ENCODE measurements at places on chromosomes 13 and 19. TPM values are rescaled to one million over a fixed set of nuclear protein-coding genes. Genes with fewer than 3 reads are reported as not detected.

Gene GAPDHS
- not detected for total RNA-seq

- DNase-seq, result no peak
Measured at GRCh38 chr19:1511318-1512317, 1.2 kb downstream of the ADAMTSL5 start.

DNA sequence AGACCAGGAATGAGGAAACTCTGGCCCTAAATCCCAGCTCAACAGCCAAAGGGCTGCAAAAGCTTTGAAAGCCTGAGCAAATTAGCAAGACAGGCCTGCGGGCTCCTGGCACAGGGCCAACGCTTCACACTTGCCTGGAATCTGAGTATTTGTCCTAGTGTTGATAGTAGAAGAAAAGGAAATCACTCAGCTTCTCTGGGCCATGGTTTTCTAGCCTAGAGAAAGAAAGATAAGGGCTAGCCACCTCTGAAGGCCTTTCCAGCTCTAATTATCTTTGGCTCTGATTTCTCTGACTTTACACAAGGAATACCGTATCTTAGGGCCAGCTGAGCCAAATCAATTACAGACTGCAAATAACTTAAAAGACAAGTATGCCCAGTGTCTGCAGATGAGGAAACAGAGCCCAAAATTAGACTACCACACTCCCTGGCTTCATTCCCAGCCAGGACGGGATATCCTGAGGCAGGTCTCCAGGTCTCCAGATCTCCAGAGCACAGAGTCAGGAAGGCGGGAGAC, 69.6 kb downstream of the STK24 start:
- peak; percentile 66 for DNase-seq

DNA sequence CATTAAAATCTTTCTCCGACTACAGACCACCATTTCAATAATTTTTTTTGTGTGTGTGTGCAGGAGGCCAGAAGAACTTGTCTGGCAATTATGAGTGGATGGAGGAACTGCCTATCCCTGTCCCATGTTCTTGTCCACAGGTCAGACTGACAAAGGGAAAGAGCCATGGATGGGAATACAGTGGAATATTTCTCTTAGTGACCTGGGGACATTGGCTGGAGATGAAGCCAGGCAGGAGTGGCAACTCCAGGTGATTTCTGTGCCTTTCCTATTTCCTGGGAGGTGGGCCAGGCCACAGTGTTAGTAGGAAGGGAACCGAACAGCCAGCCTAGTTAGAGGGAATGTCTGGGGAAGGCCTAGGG, 3.7 kb downstream of the PSG9 start:
- DNase-seq, result no peak

- DNase-seq, result no peak
Measured at GRCh38 chr13:77349365-77349764, 22.5 kb upstream of the MYCBP2 start.

DNA sequence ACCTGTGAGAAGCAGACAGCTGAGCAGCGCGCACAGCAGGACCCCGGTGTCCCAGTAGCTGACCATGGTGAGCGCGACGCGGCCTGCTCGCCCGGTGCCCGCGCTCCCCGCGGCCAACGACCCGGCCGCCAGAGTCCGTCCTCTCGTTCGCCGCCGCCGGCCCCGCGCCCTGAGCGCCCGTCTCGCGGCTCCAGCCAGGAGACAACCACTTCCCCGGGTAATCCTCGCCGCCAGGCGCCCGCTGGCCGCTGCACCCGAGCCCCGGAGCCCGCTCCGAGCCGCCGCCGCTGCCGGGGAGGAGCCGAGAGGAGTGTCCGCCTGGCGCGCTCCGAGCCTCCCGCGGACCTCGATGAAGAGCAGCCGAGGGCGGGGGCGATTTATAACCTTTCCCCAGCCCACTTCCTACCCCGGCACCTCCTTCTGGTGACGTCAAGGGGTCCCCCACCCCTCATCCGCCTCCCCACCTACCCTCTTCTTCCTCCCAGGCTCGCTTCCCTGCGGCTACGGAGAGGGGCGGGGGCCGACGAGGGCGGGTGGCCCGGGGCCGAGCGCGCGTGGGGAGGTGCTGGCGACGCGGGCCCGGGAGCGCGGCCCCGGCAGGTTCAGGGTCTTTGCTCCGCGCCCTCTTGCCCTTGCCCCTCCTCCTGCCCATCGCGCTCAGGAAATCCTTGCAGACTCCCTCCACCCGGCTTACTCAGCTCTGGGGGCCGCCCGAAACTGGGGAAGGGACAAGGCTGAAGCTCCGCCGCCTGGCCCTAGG, at the start of gene FLT1:
Gene FLT1, minus strand, starts transcription at position 351 of the 760 bp plus-strand sequence. Its CDS starts 285 bp downstream, at position 66.
- peak; percentile 40 for DNase-seq

DNA sequence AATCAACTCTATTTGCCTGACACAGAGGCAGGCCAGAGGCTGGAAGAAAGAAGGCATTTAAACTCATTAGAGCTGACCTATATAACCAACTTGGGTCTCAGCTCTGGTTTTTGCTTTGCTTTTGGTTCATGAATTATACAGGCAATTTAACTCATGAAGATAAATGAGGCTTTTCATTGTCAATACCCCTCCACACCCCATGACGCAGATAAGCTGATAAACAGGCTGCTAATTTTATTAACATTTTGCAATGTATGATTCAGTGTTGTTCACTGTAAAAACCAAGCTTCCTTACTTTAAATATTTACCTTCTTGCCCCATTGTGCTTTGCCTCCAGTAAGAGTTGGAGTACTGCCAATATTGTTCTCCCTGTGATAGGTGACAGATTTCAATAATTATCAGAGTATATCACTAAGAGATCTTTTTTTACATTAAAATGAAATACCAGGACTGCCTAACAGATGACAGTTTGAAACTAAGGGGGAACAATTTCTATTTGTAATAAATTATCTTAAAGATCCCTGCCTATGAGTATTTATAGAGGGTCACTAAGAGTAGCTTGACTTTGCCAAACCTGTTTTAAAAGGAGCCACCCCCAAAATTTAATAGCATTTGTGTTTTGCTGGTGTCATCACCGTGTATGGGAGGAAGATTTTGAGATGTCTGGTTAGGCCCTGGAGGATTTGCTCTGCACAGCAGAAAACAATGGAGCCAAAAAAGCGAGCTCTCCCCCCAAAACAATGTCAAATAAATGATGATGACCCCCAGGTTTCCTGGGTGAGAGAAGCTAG, 472.7 kb upstream of the NBEA start:
- no peak for DNase-seq

DNA sequence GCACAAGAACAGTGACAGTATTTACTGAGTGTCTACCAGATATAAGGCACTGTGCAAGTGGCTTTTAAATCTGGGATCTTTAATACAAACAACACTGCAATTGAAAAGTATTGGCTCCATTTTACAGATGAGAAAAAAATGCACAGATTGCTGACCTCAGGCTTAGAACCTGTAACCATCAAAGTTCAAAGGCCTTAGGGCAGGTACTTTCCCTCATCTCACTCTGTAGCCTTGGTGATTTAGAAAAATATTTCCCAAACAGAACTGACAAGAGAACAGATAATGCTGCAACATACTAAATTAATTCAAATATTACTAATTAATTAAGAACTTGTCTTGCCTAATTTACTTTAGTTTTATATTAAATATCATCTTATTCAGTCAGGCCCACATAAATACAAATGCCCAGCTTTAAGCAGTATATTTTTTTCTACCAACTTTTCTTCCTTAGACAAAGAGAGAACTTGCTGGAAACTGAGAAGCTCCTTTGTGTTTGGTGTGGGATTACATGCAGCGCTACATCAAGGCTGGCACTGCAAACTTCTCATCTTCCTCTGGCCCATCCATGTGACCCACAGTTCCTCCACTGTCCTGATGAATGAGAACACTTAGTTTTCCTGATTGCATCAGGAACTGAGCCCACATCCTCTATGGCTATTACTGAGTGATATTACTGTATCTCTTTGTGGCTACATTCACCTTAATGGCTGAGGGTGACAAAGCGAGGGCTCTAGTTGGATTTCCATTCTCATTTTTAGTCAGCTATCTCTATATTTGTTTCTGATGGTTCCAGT, 302.1 kb downstream of the ENOX1 start:
- no peak for DNase-seq

DNA sequence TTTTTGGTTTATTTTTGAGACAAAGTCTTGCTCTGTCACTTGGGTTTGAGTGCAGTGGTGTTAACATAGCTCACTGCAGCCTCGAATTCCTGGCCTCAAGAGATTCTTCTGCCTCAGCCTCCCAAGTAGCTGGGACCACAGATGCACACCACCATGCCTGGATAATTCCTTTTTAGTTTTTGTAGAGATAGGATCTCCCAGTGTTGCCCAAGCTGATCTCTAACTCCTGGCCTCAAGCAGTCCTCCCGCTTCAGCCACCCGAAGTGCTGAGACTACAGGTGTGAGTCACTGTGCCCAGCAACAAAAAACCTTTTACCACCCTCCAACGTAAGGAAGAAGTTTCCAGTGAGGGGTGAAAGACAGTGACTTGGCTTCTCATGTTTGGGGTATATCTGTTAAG, 81.1 kb upstream of the TSHZ3 start:
- no peak for DNase-seq

DNA sequence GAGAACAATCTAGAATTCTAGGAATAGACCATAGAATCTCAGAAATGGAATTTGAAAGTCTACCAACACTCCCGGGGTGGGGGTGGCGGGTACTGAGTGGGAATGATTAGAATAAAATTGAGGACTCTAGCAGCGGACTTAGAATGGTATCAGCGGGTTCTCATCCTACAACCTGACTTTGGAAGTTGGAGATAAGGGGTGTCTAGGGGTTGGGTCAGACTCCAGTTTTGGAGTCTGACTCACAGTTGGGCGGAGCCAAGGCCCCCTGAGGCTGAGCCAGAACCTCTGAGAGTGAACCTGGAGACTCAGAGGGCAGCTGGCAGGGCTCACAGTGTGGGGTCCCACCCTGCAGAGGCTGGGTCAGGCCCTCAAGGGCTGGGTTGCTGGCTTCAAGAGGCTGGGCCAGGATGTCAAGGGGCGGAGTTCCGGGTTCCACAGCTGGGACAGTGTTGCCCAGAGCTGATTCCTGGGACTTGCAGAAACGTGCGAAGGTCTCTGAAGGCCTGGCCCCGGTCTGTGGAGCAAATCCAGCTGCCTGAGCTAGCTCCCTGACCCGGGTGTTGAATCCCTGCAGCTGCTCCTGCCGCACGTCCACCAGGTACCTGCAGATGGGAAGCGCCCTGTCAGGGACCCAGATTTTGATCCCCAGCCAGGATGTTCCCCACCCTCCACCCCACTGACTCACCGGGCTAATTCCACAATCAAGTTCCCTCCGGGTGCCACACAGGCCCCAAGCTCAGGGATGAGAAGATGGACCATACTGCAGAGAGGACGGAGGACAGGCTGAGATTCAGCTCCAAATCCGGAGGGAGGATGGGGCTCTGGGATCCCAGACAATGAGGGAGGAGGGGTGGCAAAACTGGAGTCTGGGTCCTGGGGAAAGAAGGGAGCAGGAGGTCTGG, 1.6 kb upstream of the TNNI3 start:
- no peak for DNase-seq

DNA sequence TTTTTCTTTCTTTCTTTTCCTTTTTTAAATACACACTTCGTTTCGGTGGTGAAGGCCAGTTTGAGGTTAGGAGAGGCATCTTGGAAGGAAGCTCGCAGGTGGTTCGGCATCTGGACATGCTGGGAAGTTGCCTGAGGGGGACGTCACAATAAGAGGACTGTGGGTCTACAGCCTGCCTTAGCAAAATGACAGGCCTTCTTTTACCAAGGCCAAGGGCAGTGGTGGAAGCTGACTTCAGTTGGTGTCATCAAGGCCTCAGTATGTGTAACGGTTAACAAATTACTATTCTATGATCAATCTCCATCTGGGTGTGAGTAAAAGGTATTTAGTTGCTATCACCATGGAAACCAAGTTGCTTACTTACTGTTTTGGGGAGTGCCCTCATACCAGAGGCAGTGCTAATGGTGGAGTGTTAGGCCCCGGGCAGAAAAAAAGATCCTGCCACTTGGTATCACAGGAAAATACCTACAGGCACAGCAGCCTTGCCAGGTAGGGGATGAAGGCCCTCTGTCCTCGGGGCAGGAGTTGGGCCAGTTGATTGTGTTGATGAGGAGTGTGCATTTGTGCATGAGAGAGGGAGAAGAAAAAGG, 10.3 kb downstream of the ACTN4 start:
- no peak for DNase-seq

DNA sequence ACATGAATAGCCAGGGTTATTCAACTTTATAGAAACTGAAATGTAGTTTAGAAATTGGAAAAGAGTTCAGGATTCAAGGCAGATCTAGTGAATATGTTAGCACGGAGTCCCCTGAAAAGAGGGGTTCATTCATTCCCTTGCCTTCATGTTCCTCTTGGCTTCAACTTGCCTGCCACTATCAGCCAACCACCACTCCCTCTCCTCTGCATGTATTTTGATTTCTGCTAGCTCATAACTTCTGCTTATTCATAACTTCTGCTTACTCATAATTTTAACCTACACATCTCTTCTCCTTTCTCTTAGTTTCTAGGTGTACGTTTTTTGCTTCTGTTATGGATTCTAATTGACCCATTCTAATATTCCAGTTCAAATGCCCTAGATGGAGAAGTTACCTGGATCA, 5.5 kb upstream of the SERTM1 start:
- DNase-seq, result no peak

GRCh38 chr13:29428310-29429181, 166.9 kb downstream of the SLC7A1 start:
- no peak for DNase-seq

DNA sequence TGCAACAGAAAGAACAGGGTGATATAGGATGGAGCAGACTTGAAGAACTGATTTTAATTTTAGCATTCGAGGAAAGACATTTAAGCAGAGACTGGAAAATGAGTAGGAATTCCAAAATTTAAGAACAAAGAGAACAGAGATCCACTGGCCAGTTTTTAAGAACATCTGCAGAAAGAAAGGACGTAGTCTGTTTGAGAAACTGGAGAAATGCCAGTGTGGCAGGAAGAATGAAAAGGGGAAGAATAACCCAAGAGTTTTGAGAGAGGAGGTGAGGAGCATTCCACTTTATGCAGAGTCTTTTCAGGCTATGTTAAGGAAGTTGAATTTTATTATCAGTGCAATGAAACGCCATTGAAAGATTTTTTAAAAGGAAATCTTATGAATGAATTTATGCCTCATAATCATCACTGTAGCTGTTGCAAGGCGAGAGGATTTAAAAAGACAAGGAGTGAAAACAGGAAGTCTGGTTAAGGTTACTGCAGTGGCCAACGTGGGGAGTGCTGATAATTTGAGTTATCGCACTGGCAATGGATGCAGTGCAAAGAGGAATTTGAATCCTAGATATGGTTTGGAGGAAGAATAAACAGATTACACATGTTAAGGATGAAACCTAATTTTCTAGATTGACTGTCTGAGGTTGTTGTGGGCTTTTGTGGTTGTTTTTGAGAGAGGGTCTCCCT, 253.8 kb downstream of the DACH1 start:
- no peak for DNase-seq

- peak; percentile 79 for DNase-seq
Measured at GRCh38 chr13:50126993-50127725, 111.9 kb downstream of the KCNRG start.

- no peak for DNase-seq
Measured at GRCh38 chr19:362154-362553, 17.6 kb upstream of the MIER2 start.
